ENCODE measurements at places on chromosomes 4 and X.

DNA sequence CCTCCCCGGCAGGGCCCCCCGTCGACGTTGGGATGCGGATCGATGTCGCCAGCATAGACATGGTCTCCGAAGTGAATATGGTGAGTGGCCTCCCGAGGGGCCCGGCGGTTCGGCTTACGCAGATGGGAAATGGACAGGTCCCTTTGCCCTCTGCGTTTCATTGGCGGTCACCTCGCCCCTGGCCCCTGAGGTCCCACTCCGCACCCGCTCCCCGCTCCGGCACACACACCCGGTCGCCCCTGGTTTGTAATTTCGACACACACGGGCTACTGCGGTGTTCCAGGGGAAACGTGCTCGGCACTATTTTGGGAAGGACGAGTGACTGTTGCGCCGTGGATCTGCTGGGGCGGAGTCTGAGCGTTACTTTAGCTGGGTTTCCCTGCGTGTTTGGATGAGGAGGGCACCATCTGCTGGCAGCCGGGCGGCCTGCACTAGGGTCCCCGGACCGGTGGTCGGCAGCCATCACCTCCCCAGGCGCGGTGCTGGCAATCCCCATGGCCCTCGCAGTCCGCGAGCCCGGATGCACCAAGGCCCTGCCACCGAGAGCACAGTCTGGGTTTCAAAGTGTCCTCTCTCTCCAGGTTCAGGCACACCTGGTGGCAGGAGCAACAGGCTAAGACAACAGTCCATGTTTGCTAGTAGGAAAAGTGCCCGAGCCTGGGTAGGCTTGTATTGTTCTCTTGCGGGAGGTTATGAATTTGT is 1.2 kb downstream of the GABRB1 start:
- DNase-seq = peak; percentile 64

DNA sequence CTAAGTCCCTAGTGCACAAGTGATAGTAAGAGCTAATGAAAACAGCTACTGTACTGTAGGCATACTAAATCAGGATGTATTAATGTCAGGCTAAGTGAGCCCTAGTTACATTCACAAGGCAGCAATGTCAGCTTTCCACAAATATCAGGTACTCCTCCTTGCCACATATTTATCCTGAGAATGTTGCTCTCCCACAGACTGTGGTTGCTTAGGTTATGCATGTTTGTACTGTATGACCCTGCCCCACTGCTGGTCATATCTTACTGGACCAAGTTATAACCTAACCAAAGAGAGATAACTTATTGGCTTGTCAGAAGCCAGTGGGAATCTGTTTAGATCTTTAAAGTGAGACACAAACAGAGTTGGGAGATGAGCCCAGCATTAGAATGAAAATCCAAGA is 241.0 kb downstream of the SLC39A8 start:
- no peak for DNase-seq

DNA sequence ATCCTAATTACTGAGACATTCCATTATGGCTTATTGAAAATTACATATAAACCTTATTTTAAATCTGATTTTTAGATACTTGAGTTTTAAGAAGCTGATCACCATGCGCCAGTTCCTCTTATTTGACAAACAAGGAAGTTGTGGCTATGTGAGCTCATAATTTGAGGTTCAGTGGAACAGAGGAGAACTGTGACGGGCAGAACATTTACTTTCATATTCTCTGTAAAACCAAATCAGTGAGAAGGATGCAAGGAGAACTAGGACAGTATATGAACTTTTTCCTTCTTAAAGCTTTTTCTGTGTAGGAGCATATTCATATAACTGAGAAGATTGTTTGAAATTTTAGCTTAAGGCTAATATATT is 25.3 kb downstream of the STIM2 start:
- no peak for DNase-seq

- peak; percentile 55 for DNase-seq
Measured at GRCh38 chrX:74383611-74384010, 37.7 kb upstream of the SLC16A2 start.

GRCh38 chr4:31362756-31363155 is 642.6 kb downstream of the PCDH7 start:
- DNase-seq = no peak
